Naive thymus-derived CD8-positive, alpha-beta T cell (primary cell): ENCODE measurements at places on chromosomes 6 and 20.

GRCh38 chr20:2330090-2330695 is 34.4 kb downstream of the TGM3 start:
- no peak for DNase-seq

DNA sequence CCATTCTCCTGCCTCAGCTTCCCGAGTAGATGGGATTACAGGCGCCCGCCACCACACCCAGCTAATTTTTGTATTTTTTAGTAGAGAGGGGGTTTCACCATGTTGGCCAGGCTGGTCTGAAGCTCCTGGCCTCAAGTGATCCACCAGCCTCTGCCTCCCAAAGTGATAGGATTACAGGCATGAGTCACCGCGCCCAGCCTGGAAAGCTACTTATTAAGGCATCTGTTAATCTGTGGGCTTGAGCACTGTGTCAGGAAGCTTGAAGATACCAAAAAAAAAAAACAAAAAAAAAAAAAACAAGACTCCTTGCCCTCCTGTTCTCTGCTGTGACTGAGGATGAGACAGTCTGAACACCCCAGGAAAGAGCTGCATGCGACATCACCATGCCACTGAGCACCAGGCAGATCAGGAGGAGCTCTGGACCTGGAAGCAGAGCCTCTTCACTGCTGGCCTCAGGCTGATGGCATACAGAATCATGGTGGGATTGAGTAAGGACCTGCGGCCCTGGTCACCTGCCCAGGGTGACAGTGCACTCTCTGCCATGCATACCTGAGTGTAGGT is 166.5 kb upstream of the SNX9 start:
- no peak for DNase-seq

GRCh38 chr20:41432746-41433145 is 66.1 kb upstream of the EMILIN3 start:
- DNase-seq = no peak

DNA sequence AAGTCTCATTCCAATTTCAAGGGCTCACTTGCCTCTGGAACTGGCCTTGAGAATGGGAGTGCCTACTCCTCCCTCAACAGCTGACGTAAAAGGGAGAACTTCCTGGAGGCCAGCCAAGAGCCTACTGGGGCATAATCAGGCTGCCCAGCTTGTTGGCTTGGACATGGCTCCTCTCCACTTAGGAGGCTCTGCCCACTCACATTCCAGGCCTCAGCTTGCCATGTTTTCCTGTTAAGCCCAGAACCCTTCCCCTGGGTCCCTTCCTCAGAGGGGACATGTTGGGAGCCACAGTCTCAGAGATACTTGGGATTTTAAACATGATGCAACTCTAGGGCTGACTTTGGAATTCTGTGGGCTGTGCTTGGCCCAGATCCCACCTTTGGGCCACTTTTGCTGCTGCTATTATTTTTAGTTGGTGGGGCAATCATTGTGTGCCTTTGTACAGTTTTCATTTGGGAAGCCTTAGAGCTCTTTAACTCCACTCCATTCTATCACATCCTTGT is 31.5 kb upstream of the ADTRP start:
- DNase-seq = no peak

DNA sequence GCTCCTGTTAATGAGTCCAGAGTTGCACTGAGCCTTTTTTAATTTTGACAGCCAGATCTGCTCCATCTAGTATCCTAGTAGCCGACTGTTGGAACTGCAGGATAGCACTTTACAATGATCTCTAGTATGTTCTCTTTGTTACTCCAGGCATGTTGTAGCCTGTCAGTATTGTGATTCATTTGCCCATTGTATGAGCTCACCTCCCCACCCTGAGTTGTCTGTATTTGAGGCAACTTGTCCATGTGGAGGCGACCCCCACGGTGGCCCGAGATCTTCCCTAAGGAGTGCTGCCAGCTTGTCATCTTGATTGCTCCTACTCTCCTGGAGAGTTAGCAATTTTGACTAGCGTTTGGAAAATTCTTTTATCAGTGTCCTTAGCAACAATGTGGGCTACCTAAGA is 67.2 kb downstream of the DHX35 start:
- no peak for DNase-seq

- no peak for DNase-seq
Measured at GRCh38 chr6:157229132-157229618, 94.1 kb downstream of the TMEM242 start.

- peak; percentile 49 for DNase-seq
Measured at GRCh38 chr6:37643851-37644672, 53.6 kb downstream of the MDGA1 start.

GRCh38 chr6:149056777-149057463 is 260.6 kb upstream of the TAB2 start:
- DNase-seq = no peak

DNA sequence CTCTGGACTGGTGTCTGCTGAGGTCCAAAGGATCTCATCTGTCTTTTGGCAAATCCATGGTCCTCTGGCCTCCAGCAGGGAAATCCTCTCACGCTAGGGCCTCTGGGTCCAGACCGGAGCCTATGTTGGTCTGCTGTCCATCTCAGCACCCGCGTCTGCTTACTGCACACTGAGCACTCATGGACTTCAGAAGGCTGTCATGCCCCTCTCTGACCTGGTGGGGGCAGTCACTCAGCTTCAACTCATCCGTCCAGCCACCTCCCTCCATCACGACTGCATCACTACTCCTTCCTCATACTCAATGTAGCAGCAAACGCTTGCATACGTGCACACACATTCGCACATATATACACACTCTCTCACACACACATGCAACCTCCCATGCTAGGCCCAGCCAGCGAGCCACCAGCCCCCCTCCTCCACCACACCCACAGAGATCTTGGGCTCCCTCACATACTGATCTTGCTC is 33.3 kb downstream of the GABRR2 start:
- DNase-seq = no peak

GRCh38 chr6:138849791-138850190 is 53.9 kb downstream of the ECT2L start:
- no peak for DNase-seq

- DNase-seq = no peak
Measured at GRCh38 chr6:82711971-82712370, 348.4 kb downstream of the TPBG start.

DNA sequence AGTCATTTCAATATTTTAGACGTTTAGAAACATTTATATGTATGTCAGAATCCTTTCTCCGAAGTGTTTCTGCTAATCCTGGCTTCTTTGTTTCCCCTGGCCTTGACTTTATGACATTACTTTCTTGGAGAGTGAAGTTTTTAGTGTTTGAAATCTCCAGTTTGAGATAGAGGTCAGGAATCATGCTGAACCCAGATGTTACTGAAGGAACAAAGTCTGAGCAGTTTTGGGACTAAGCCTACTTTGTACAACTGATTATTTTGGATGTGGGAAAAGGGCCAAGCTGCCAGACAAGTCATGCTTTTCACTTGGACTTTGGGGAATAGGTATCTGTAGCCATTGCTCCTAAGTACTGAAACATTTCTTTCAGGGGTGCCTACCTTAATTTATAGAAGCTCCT is 2.3 kb downstream of the RNF144B start:
- DNase-seq = no peak

DNA sequence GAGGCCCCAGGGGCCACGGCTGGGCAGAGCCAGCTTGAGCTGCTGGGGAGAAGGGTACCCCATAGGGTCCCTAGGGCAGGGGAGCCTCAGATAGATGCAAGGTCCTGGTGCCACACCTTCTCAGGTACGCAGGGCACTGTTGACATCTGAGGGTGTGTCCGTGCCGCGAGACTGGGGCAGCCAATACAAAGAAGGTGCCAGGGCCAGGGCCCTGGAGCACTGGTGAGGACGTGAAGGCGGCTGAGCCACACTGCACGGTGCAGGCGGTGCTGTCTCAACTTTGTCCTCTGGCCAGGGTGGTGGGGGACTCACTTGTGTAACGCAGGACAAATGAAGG is 649 bp upstream of the LRRC73 start:
- no peak for DNase-seq

- no peak for DNase-seq
Measured at GRCh38 chr6:118252474-118252873, 295.6 kb upstream of the PLN start.

DNA sequence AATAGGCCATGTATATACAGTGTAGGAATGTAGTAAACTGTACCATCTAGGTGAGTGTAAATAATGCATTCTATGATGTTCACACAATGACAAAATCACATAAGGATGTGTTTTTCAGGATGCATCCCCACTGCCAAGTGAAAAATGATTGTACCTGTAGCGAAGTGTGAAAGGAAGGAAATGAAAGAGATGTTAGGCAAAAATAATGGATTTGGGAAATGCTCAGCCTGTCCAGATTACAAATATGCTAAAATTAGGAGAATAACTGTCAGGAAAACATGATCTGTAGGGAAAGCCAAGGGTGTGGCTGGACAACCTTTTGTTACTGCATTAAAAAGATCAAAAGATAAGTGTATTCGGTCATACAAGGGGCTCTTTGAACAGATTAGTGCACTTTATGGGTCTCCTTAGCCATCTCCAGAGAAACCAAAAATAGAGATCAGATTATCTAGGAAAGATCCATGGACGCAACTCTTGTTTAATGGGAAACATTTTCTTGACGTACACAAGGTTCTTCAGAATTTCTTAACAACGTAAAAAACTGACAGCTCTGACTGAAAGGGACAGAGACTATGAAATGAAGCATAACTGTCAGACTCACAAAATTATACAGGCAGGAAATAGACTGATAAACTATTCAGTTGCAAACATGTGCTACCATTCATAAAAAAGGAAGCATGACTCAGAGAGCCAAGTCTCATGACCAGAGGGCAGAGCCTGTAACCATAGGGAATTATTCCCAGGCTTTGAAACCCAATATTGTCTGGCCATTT is 253.6 kb upstream of the RAB32 start:
- no peak for DNase-seq
